ENCODE measurements at places on chromosomes 11 and 22.

DNA sequence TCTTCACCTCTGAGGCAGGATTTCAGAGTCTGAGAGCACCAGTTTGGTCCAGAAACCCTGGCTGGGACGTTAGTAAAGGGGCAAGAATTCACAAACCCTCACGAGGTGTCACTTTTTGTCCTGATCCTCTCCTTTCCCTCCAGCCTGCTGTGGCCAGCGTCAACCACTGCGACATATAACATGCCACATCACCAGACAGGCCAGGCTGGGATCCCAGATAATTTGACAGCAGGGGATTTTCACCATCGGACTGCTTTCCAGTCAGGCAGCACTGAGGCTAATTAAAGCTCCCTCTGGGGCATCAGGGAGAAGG is 36.8 kb upstream of the RBFOX2 start:
- no peaks in the 10 kb centered on the region for H3K27me3 ChIP-seq
- no peak overlapping the region for H3K27ac ChIP-seq
- no peaks in the 10 kb centered on the region for H3K4me1 ChIP-seq
- H3K4me3 ChIP-seq, result peak overlapping the region; percentile 81

- no peak overlapping the region for H3K27ac ChIP-seq
- H3K36me3 ChIP-seq, result no peaks in the 10 kb centered on the region
- H3K27me3 ChIP-seq, result no peaks in the 10 kb centered on the region
- H3K4me3 ChIP-seq, result no peak overlapping the region
- no peaks in the 10 kb centered on the region for H3K4me1 ChIP-seq
Observed at GRCh38 chr11:81135570-81135969, 1598.1 kb downstream of the FAM181B start.

- no peak overlapping the region for H3K4me3 ChIP-seq
- no peaks in the 10 kb centered on the region for H3K27me3 ChIP-seq
- DNase-seq, result no peak
Observed at GRCh38 chr11:69035150-69035945, 13.4 kb upstream of the TPCN2 start.

- no peaks in the 10 kb centered on the region for H3K36me3 ChIP-seq
- no peak overlapping the region for H3K27ac ChIP-seq
- DNase-seq, result peak; percentile 45
- H3K27me3 ChIP-seq, result no peaks in the 10 kb centered on the region
- no peak overlapping the region for H3K4me3 ChIP-seq
Observed at GRCh38 chr11:118290923-118291322, 13.6 kb upstream of the CD3E start.

DNA sequence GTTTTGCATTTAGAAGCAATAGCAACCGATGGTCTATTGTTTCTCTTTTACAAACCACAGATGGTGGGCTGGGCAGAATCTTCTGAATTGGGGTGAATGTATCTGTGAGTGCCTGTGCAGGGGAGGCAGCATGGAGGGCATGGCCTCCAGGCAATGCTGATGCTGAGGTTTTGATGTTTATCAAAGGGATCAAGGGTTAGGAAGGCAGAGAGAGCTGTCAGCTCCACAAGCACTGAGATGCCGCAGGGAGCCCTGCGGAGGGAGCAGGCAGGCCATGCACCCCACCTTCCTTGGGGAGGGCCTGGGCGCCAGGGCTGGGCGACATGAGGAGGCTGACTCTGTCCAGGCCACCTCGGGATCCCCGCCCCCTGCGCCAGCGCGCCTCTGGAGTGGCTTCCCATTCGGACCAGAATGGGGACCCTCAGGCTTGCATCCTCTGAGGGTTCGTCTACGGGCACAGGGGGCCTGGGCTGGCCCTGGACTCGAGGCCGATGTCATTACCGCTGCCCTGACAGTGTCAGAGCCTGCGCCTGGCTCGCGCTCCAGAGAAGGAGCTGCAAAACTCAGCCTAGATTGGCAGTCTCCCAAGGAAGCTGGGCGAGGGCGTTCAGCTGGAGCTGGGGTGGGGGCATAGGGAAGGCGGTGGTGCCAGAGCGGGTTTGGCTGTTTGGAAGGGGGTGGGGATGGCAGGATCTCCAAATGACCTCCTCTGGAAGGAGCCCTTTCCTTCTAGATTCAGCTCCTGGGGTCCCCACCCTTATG is 13.9 kb upstream of the TH start:
- DNase-seq, result no peak
- no peak overlapping the region for H3K4me3 ChIP-seq
- H3K27me3 ChIP-seq, result no peaks in the 10 kb centered on the region
- H3K36me3 ChIP-seq, result no peaks in the 10 kb centered on the region

GRCh38 chr22:33481550-33481949 is 423.4 kb upstream of the SYN3 start:
- H3K27me3 ChIP-seq, result no peaks in the 10 kb centered on the region
- no peak for DNase-seq
- H3K4me3 ChIP-seq, result no peak overlapping the region
- no peaks in the 10 kb centered on the region for H3K36me3 ChIP-seq

GRCh38 chr11:58652726-58653280 is 30.3 kb downstream of the CNTF start:
- no peak overlapping the region for H3K4me3 ChIP-seq
- no peaks in the 10 kb centered on the region for H3K4me1 ChIP-seq
- no peak for DNase-seq
- H3K36me3 ChIP-seq, result no peaks in the 10 kb centered on the region
- no peaks in the 10 kb centered on the region for H3K27me3 ChIP-seq

Measured in H9 (cell line).